Activated T-helper 1 cell treated with Interleukin-2 at 50 U/mL for 16 hours (primary cell): ENCODE measurements at places on chromosomes 13 and 19.

DNA sequence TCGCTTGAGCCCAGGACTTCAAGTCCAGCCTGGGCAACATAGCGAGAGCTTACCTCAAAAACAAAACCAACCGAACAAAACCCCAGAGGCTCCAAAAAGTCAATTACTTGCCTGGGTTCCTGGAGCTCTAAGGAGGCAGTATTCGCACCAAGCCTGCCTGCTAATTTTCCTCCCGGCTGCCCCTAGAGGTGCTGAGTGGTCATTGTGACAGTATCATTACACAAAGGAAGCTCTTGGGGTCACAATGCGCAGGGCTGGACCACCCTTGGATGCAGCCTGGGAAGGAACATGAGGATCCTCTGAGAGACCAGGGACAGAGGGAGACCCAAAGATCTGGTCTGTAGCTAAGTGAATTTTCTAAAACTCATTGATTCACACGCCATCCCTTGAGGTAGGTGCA lies 8.5 kb upstream of the PEX11G start:
- DNase-seq: no peak

DNA sequence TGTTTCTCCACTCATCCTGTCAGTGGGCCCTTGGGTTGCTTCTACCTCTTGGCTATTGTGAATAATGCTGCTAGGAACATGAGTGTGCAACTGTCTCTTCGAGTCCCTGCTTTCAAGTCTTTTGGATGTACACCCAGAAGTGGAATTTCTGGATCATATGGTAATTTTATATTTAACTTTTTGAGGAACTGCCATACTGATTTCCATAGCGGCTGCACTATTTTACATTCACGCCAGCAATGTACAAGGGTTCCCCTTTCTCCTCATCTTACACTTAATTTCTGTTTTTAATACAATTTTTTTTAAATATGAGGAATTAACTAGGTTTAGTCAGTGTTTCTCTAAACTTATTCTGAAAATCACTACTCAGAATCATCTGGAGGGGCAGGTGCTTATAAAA lies 24.2 kb upstream of the SLC46A3 start:
- no peak for DNase-seq

DNA sequence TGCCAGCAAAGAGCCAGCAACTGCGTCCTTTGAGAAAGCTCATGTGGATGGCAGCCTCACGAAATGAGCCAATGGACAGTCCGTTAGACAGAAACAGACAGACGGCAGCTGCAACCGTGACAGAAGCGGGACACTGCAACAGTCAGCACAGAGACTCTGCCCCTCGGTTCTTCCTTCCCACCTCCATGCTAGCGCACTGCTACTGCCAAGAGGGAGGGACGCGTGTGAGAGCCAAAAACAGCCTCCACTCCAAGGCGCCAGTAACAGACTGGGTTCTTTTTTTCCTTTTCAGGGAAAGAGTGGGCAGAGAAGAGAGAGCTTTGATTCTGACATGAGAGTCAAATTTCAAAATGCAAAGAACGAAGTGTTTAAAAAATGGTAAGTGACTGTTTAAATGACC lies 77.5 kb downstream of the SERP2 start:
- DNase-seq: no peak

DNA sequence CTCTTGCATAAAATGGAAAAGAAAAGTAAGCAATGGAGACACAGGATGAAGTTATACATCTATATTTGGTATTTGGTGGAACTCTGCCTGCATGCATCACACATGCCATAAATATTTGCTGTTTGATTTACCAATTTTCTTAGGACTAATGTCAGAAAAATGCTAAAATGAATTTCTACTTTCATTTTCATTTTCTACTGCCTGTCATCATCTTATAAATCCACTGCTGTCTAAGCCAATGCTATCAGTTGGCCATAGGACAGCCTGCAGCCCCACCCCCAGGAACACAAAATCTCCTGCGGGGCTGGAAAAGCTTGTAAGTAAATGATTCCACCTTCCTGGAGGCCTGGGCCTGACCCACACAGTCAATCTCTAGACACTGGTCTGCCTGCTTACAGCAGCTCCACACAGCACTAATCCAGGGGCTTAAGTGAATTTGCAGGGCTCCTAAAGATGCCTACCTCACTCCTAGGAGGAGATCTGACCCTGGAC lies 122.0 kb downstream of the ENOX1 start:
- DNase-seq: no peak

GRCh38 chr13:99653526-99653925 lies 152.3 kb downstream of the TM9SF2 start:
- no peak for DNase-seq

- no peak for DNase-seq
These were observed 7.7 kb upstream of the CDADC1 start for GRCh38 chr13:49240017-49240416.

- no peak for DNase-seq
These were observed 45.9 kb upstream of the C19orf12 start for GRCh38 chr19:29760752-29761502.
